ENCODE measurements at places on chromosomes 7 and 10. TPM values are rescaled to one million over a fixed set of nuclear protein-coding genes. Genes with fewer than 3 reads are reported as not detected.

Gene CRYGN
- polyA plus RNA-seq: not detected

Gene LRRD1
- not detected for polyA plus RNA-seq

Gene CCL24
- not detected for polyA plus RNA-seq

Gene ARMH3
- 12.7 TPM for polyA plus RNA-seq

Gene P4HA1
- 22.6 TPM for polyA plus RNA-seq

Gene CDH23
- 2.1 TPM for polyA plus RNA-seq

Gene TYW1B
- 2.8 TPM for polyA plus RNA-seq

Gene C10orf105
- polyA plus RNA-seq: not detected

Gene IKZF1
- polyA plus RNA-seq: not detected

Gene GRM8
- polyA plus RNA-seq: not detected

Gene RELN
- polyA plus RNA-seq: not detected

Gene TFR2
- 2.5 TPM for polyA plus RNA-seq

Gene SEMA3E
- 1.2 TPM for polyA plus RNA-seq

Gene PLA2G12B
- not detected for polyA plus RNA-seq

Gene GIMAP5
- not detected for polyA plus RNA-seq

Gene IGFBP1
- polyA plus RNA-seq: 2.7 TPM

Gene SLC18A3
- polyA plus RNA-seq: not detected

Gene BAG3
- polyA plus RNA-seq: 57.4 TPM

Data from A549 (cell line).